Lower lobe of right lung (tissue), 2 donors: ENCODE measurements at places on chromosomes 4 and X. TPM values are rescaled to one million over a fixed set of nuclear protein-coding genes. Genes with fewer than 3 reads are reported as not detected.
A peak's percentile ranks its signal among the peaks of the same experiment; 100 is the strongest.

The RNF212 gene
- 6.8 TPM for total RNA-seq

DNA sequence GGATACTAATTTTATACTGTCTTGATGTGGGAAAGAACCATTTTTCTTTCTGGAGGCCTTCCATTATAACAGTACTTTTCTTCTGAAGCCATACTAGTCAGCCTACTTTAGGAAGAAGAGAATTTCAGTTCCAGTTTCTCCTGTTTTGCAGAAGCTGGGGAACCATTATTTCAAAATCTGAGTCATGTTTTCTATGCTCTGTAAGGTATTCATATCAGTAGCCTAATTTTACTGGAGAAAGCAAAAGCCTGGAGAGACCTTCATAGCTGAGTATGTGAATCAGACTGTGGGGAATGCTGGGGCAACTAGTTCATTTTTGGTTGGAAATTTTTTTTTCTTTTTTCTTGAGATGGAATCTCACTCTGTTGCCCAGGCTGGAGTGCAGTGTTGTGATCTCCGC lies 22.4 kb downstream of the AFF1 start:
- no peak for DNase-seq
- no peak overlapping the region for H3K4me3 ChIP-seq
- H3K27ac ChIP-seq = no peak overlapping the region
- H3K27me3 ChIP-seq = no peaks in the 10 kb centered on the region
- peaks cover 50% of the 10 kb centered on the region for H3K4me1 ChIP-seq

DNA sequence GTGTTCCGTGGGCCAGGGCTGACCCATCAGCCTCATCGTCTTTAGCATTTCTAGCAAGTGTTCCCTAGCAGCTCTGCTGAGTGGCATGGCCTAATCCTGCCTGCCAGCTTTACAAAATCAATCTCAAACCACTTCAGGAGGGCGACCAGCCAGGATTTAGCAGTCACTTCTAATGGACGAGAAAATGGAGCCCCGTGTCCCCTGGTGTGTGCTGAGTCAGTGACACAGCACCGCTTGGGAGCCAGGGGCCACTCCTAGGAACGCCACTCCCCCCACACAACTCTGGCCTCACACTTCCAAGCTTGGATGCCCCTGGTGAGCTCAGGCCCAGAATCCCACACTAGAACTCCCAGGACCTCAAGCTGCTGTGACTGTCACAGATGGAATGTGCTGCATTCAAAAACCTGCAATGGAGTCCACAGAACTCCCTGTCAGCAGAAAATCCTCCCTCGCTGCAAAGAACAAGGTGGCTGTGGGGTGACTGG lies 311.2 kb upstream of the GATB start:
- no peaks in the 10 kb centered on the region for H3K27me3 ChIP-seq
- H3K4me3 ChIP-seq = no peak overlapping the region
- no peak overlapping the region for H3K27ac ChIP-seq
- no peaks in the 10 kb centered on the region for H3K36me3 ChIP-seq

GRCh38 chr4:2180410-2180809 lies 61.5 kb downstream of the HAUS3 start:
- no peaks in the 10 kb centered on the region for H3K4me1 ChIP-seq
- H3K36me3 ChIP-seq = no peaks in the 10 kb centered on the region
- no peaks in the 10 kb centered on the region for H3K27me3 ChIP-seq
- H3K4me3 ChIP-seq = no peak overlapping the region
- H3K27ac ChIP-seq = no peak overlapping the region
- no peak for DNase-seq

DNA sequence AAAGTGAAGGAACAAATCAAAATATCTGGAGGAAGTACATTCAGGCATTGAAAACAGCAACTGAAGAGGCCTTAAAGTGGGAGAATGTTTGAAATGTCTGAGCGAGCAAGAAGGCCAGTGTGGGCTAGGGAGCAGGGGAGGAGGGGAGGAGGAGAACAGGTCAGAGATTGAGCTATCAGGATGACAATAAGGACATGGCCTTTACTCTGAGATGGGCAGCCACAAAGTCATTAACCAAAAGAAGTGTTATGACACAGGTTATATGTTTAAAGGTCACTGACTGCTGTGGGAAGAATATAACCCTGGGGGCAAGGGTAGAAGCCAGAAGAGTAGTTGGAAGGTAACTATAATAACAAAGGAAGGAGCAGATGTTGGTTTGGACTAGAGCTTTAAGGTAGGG lies 315.4 kb downstream of the INPP4B start:
- no peak overlapping the region for H3K4me3 ChIP-seq
- no peaks in the 10 kb centered on the region for H3K36me3 ChIP-seq
- H3K27ac ChIP-seq = no peak overlapping the region
- no peaks in the 10 kb centered on the region for H3K27me3 ChIP-seq
- DNase-seq = no peak

The USP26 gene
- not detected for total RNA-seq

The ARL9 gene
- not detected for total RNA-seq

- H3K4me3 ChIP-seq = no peak overlapping the region
- no peak overlapping the region for H3K27ac ChIP-seq
- no peaks in the 10 kb centered on the region for H3K27me3 ChIP-seq
- H3K4me1 ChIP-seq = no peaks in the 10 kb centered on the region
- no peak for DNase-seq
Measured at GRCh38 chrX:73758250-73758649, 195.3 kb downstream of the CHIC1 start.

GRCh38 chr4:41763729-41764128 lies 15.2 kb upstream of the PHOX2B start:
- peaks cover 11% of the 10 kb centered on the region for H3K27me3 ChIP-seq
- no peak overlapping the region for H3K27ac ChIP-seq
- no peak overlapping the region for H3K4me3 ChIP-seq
- H3K36me3 ChIP-seq = no peaks in the 10 kb centered on the region
- no peaks in the 10 kb centered on the region for H3K4me1 ChIP-seq

DNA sequence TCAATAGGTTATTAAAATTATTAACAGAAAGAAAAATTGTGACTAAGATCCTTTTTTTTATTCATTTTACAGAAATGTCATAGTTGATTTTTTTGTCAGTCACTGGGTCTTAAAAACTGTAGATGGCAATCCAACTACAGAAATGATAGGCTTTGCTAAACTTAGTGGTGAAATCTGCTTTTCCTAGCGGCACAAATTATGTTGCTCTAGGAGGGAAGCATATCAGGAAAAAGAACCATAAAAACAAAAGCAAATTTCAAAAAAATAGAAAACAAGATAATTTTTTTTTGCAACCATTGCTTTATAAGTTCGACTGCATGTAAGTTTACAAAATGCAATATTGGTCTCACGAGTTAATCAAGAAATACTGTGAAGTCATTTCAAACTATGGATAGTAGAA lies 443.5 kb upstream of the IGFBP7 start:
- DNase-seq = no peak
- H3K4me1 ChIP-seq = no peaks in the 10 kb centered on the region
- no peaks in the 10 kb centered on the region for H3K36me3 ChIP-seq
- no peaks in the 10 kb centered on the region for H3K27me3 ChIP-seq

- no peaks in the 10 kb centered on the region for H3K36me3 ChIP-seq
- H3K27ac ChIP-seq = no peak overlapping the region
- no peak for DNase-seq
- no peaks in the 10 kb centered on the region for H3K27me3 ChIP-seq
- no peaks in the 10 kb centered on the region for H3K4me1 ChIP-seq
- no peak overlapping the region for H3K4me3 ChIP-seq
Measured at GRCh38 chrX:16119353-16120220, 3.8 kb upstream of the GRPR start.

DNA sequence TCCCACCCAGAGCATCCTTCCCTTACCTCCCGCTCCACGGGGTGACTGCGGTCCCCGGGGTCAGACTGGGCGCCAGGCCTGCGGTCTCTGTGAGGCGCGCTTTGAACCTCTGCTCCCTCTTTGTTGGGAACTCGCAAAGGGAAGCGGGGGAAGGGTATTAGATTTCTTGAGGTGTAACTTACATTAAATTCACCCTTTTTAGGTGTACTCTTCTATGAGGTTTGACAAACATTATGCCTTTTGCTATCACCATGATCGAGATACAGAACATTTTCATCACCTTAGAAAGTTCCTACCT lies 569 bp downstream of the DCK start:
- no peak for DNase-seq
- H3K27me3 ChIP-seq = no peaks in the 10 kb centered on the region
- H3K4me3 ChIP-seq = peak overlapping the region; percentile 92
- peaks cover 48% of the 10 kb centered on the region for H3K4me1 ChIP-seq
- peaks cover 10% of the 10 kb centered on the region for H3K36me3 ChIP-seq

- H3K4me3 ChIP-seq = no peak overlapping the region
- H3K4me1 ChIP-seq = peaks cover 27% of the 10 kb centered on the region
- no peaks in the 10 kb centered on the region for H3K36me3 ChIP-seq
- H3K27ac ChIP-seq = peak overlapping the region; percentile 33
- DNase-seq = no peak
Measured at GRCh38 chr4:15451181-15451865, 18.4 kb upstream of the CC2D2A start.

The NAT8L gene
- 0.24 TPM for total RNA-seq

DNA sequence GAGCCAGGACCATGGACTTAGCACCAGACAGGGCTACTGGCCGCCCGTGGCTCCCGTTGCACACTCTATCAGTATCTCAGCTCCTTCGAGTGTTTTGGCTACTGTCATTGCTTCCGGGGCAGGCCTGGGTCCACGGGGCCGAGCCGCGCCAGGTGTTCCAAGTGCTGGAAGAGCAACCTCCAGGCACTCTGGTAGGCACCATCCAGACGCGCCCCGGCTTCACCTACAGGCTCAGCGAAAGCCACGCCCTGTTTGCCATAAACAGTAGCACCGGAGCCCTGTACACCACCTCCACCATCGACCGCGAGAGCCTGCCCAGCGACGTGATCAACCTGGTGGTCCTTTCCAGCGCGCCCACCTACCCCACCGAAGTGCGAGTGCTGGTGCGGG lies 1.6 kb downstream of the FAT4 start:
- peaks cover 44% of the 10 kb centered on the region for H3K4me1 ChIP-seq
- peak overlapping the region; percentile 85 for H3K27ac ChIP-seq
- H3K4me3 ChIP-seq = peak overlapping the region; percentile 72

GRCh38 chr4:27018910-27019309 lies 158.3 kb downstream of the STIM2 start:
- no peak overlapping the region for H3K27ac ChIP-seq
- DNase-seq = no peak
- H3K4me3 ChIP-seq = no peak overlapping the region
- peaks cover 58% of the 10 kb centered on the region for H3K36me3 ChIP-seq
- H3K27me3 ChIP-seq = no peaks in the 10 kb centered on the region
- H3K4me1 ChIP-seq = no peaks in the 10 kb centered on the region

The GPR34 gene
- 33.6 TPM for total RNA-seq

The GRPR gene
- total RNA-seq = 0.27 TPM

The MAGEA2 gene
- total RNA-seq = not detected

GRCh38 chr4:82643994-82644733 lies 82.4 kb upstream of the TMEM150C start:
- H3K4me3 ChIP-seq = no peak overlapping the region
- no peaks in the 10 kb centered on the region for H3K27me3 ChIP-seq
- H3K4me1 ChIP-seq = no peaks in the 10 kb centered on the region
- H3K36me3 ChIP-seq = no peaks in the 10 kb centered on the region

GRCh38 chrX:154027022-154027402 lies 7.3 kb upstream of the IRAK1 start:
- no peak overlapping the region for H3K27ac ChIP-seq
- no peak for DNase-seq
- peaks cover 49% of the 10 kb centered on the region for H3K36me3 ChIP-seq

The F8A1 gene
- total RNA-seq = 39.6 TPM

GRCh38 chr4:79528241-79528706 lies 120.2 kb upstream of the GK2 start:
- no peak overlapping the region for H3K4me3 ChIP-seq
- H3K27me3 ChIP-seq = no peaks in the 10 kb centered on the region
- no peak for DNase-seq
- no peaks in the 10 kb centered on the region for H3K4me1 ChIP-seq
- no peak overlapping the region for H3K27ac ChIP-seq

- no peaks in the 10 kb centered on the region for H3K36me3 ChIP-seq
- H3K27me3 ChIP-seq = no peaks in the 10 kb centered on the region
- no peaks in the 10 kb centered on the region for H3K4me1 ChIP-seq
- H3K4me3 ChIP-seq = no peak overlapping the region
- DNase-seq = no peak
Measured at GRCh38 chrX:68079961-68080360, 353.3 kb downstream of the OPHN1 start.

- peaks cover 8% of the 10 kb centered on the region for H3K27me3 ChIP-seq
- H3K4me3 ChIP-seq = no peak overlapping the region
- no peaks in the 10 kb centered on the region for H3K36me3 ChIP-seq
Measured at GRCh38 chr4:106793933-106794332, 242.2 kb downstream of the DKK2 start.

GRCh38 chr4:56480691-56481090 lies 13.3 kb downstream of the SRP72 start:
- H3K4me3 ChIP-seq = no peak overlapping the region
- no peak overlapping the region for H3K27ac ChIP-seq
- DNase-seq = no peak
- no peaks in the 10 kb centered on the region for H3K27me3 ChIP-seq
